ENCODE measurements at places on chromosomes 1 and 21. TPM values are rescaled to one million over a fixed set of nuclear protein-coding genes. Genes with fewer than 3 reads are reported as not detected.

DNA sequence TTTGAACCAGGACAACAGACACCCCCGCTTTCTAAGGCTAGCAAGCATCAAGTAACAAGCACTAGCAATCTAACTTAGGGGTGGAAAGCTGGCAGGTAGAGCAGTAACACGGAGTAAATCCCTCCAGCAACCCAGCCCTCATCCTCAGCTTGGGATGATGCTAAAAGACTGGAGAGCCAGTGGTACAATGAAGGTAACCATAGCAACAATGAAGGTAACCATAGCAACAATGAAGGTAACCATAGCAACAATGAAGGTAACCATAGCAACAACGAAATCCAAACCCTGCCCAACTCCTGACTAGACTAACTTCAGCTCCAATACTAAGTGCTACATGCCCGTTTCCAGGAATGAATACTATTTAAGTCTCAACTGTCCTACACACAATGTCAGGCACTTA lies 22.2 kb upstream of the EIF4G3 start:
- no peak for DNase-seq

DNA sequence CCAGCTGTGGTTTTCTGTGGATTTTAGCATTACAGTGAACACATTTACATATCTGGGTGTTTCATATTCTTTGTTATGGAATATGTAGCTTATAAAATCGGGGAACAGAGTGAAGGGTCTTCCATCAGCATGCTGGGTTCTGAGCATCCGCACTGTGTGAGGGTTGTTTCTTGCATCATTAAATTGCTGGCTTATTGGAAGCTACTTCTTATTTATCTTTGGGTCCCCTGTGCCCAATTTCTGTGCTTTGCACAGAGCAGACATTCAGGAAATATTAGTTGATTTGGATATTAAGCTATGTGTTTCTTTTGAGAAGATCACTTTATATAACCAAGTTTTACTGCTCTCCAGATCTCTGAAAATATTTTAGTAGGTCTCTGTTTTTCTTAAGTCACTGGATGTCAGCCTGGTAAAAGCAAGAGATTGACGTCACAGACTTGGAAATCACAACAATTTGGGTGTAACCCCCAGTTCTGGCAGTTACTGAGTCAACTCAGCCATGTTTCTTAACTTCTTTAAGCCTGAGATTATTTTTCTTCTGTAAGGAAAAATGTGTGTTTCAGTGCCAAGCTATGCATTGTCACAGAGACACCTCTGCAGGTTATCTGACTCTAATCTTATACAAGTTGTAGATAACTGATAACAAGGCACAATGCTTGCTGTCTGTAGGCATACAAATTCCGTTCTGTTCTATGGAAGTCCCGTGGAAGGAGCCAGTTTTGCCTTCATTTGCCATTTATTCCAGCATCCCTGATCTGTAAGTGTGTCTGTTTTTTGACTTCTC lies 258.3 kb upstream of the KAZN start:
- DNase-seq: no peak

DNA sequence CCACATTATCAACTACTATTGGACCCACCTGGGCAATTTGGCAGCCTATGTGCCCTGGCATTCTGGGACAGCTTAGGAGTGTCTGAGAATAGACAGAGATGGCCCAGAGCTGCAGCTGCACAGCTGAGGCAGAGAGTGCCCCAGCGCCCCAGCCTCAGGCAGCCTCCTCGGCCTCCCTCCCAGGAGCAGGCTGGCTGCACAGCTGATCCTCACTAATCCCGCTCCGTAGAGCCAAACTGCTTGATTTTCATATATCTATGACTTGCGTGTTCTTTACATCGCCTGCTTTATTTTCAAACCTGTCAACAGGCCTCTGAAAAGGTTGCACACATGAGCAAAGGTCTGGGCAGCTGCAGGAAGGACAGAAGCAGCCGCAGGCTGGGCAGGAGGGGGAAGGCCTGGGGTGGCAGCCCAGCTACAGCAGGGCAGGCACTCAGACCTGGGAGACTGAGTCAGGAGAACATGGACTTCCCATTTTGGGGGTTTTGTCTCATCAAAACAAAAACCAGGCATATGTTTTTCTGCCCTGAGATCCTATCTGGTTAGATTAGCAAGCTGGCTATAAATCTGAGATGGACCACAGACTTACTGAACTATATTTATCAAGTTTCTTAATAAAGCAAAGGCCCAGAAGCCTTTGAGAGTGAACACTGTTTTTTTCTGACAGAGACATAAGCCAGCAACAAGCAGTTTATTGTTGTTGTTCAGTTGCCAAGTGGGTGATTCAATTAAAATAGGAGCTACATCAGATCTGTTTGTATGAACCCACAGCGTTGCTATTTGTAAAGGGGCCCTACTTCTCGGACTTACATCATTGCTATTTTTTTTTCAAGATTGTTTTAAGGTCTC lies 301.8 kb upstream of the DUSP10 start:
- DNase-seq: peak; percentile 43

TNFAIP8L2 gene
- polyA plus RNA-seq: 5.0 TPM

TACSTD2 gene
- 2.6 TPM for polyA plus RNA-seq

ILDR2 gene
- 1.7 TPM for polyA plus RNA-seq

KRTAP10-12 gene
- polyA plus RNA-seq: not detected

Data from large intestine (tissue), 12 donors.